Vagina (tissue), 2 donors: ENCODE measurements at places on chromosomes 4 and X. TPM values are rescaled to one million over a fixed set of nuclear protein-coding genes. Genes with fewer than 3 reads are reported as not detected.

DNA sequence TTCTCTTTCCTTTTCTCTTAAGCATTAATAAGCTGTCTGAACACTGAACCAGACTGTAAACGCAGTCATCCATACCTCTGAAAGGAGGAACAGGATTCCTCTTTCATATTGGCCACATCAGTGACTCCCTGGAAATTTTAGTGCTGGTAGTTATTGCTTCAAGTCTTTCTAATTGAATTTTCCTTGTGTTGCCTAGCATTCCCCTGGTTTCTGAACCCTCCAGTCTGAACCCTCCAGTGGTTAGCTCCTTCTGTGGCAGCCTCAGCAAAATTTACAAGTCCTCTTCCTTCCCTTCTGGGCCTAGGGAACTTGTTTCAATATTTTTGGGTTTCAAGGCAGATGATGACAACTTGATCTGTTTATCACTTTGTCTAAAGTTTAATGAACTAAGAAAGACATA is 7.9 kb downstream of the SPARCL1 start:
- DNase-seq: peak; percentile 76

DNA sequence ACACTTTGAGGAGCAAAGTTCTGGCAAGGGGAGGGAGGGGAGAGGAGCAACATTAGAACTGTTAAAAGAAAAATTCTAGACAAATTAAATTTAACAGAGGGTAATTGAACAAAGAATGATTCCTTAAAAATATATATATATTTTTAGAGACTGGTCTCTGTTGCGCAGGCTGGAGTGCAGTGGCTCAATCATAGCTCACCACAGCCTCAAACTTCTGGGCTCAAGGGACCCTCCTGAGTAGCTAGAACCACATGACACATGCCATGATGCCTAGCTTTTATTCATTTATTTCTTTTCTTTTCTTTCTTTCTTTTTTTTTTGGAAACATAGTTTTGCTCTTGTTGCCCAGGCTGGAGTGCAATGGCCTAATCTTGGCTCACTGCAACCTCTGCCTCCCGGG is 19.1 kb upstream of the SPINK2 start:
- no peak for DNase-seq

GRCh38 chrX:101290957-101291603 is at the start of gene TAF7L:
Gene TAF7L (minus strand): TSS chrX:101291334. CDS start chrX:101287543, 3,791 bp downstream.
- DNase-seq: no peak

GRCh38 chrX:34961662-34962061 is 19.1 kb downstream of the FAM47B start:
- DNase-seq: no peak

- DNase-seq: no peak
These were observed 589.5 kb downstream of the BCOR start for GRCh38 chrX:39508300-39508692.

DNA sequence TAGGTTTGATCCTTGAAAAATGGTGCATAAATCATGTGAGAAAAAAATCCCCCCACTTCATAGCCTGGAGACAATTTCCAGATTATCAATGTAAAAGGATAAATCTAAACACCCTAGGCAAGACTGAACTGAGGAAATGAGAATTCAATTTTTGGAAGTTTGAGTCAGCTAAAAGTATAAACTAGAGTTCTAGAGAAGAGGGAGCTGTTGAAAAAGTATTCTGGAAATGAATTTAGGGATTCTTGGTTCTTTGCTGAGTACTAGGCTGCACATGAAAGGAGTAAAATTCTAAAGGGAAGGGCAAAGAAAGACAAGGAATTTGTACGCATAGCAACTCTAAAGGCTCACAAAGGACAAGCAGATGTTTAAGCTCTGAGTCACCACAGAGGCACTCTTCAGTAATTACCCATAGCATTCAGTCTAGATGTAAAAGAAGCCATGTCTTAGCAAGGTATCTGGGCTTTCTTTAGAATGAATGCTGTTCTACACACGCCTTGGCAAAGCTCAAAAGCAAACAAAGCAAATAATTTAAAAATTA is 896.5 kb downstream of the PDHA2 start:
- no peak for DNase-seq

- DNase-seq: no peak
These were observed 409.8 kb downstream of the AR start for GRCh38 chrX:67953658-67954057.

- no peak for DNase-seq
These were observed 38.9 kb downstream of the NOP14 start for GRCh38 chr4:2924286-2924685.

- no peak for DNase-seq
These were observed 149.5 kb downstream of the NR3C2 start for GRCh38 chr4:148292686-148293085.

- no peak for DNase-seq
These were observed 447 bp downstream of the PDZD11 start for GRCh38 chrX:70289168-70289792.

DNA sequence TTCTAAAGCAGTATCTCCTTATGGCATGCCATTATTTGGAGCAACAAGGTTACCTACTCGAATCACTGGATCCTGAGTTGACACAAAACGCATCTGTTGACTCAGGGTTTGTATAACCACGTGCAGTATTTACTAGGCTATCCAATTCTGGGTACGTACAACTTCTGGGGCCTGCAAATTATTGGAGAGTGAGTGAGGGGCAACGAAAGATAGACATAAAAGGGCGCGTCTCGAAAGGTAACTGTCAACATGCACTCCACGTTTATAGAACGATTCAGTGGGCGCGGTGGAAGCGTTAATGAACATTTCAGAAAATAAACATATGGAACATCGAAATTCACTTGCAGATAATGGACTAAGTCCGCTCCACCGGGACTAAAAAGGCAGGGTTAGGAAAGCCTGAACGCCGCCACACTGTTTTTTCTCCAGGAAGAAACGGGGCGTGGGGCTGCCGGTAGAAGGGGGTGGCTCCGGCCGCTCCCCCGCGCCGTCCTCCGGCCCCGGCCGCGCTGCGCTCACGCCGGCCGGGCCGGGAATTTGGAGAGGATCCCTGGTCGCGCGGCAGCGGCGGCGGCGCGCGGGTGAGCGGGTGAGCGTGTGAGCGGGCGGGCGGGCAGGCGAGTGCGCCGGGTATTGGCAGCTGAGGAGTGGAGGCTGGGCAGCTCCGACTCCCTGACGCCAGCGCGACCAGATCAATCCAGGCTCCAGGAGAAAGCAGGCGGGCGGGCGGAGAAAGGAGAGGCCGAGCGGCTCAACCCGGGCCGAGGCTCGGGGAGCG is at the start of gene SMAD1:
SMAD1 (plus strand) TSS at position 690 of the 778 bp plus-strand sequence. CDS start 32,761 bp downstream, outside the sequence.
- no peak for DNase-seq

- no peak for DNase-seq
These were observed 265.7 kb downstream of the IQCM start for GRCh38 chr4:149549911-149550310.

- no peak for DNase-seq
These were observed at the start of gene LIMCH1 for GRCh38 chr4:41538017-41538733. Gene LIMCH1 (plus strand): TSS chr4:41538157. CDS start chr4:41605996, 67,839 bp downstream.

- DNase-seq: no peak
These were observed 75.4 kb downstream of the ZAR1 start for GRCh38 chr4:48565362-48566033.

- DNase-seq: no peak
These were observed 266.1 kb upstream of the ANXA10 start for GRCh38 chr4:167826281-167826680.

GRCh38 chrX:85995641-85996040 is 51.7 kb downstream of the CHM start:
- no peak for DNase-seq

GRCh38 chr4:25540734-25541133 is 114.9 kb upstream of the SLC34A2 start:
- no peak for DNase-seq

The ARSJ gene
- total RNA-seq: 5.4 TPM

The SPANXN3 gene
- total RNA-seq: not detected
